ENCODE measurements at places on chromosomes 16 and 17. TPM values are rescaled to one million over a fixed set of nuclear protein-coding genes. Genes with fewer than 3 reads are reported as not detected.
A peak's percentile ranks its signal among the peaks of the same experiment; 100 is the strongest.

FAM171A2 gene
- 2.7 TPM for total RNA-seq

DNA sequence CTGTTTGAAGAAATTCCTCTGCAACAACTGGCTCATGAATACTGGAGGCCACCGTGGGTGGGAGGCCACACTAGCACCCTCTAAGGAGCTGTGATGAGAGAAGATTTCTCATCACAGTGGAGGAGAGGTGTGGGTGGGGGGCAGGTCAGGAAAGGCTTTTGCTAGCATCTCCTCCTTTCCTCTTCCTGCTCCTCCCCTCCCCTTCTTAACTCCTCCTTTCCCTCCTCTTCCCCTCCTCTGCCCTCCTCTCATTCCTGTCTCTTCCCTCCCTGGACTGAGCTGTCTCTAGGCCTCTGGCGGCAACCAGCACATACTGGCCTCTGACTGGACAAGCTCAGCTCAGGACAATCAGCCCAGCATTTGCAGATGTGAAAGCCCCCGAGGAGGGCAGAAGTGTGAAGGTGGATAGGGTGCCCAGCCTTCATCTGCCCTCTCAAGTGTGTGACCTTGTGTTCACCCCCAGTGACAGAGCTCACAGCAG lies 19.0 kb upstream of the LHX1 start:
- DNase-seq = peak; percentile 61

DNA sequence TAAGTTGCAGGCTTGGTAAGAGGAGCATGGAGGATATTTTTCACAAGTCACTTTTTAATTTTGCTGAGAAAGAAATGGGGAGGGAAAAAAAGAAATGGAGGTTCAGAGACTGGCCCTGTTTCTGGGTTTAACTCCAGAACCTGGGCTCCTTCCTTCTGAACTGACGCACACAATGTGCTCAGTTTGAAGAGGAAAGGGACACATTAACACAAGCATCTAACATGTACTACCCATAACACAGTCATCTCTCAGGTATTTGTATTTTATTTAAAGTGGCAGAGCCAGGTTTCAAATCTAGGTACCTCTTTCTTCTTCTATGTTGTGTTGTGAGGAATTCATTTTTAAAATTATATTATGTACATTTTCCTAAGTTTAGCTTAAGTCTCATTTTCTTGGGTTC lies 5.3 kb upstream of the TMEM100 start:
- DNase-seq = no peak

SYT17 gene
- total RNA-seq = not detected

- no peak for DNase-seq
These were observed 134.6 kb downstream of the GAS7 start for GRCh38 chr17:10063730-10064241.
